CD4-positive, alpha-beta T cell treated with Interleukin-15 for 1 hour (primary cell): ENCODE measurements at places on chromosomes 1 and 21.

DNA sequence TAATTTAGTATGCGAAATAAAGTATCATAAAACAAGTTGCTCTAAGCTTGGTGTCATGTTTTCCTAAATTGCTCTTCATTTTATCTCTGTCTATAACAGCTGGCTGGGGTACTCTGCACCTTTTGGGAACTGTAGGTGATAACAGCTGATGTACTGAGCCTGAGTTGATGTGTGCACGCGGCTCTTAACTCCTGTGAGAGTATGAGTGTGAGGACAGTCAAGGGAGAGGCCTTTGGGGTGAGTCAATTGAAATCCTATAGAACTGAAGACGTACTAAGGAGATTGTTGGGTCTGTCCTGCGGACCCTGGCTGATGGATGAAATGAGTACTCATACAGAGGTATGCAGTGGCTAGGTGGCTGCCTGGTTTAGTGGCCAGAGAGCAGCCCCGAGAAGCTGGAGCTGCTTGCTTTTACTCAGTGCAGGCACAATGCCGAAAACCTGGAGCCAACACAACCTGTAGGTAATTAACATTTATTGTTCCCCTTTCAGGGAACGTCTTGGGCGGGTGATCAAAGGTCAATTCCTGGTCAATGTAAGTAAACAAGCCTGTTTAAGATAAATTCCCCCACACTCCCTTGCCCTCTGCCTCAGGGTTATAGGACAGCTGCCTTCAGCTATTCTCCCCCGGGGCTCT, 188.5 kb downstream of the PRDM2 start:
- no peak for DNase-seq

- DNase-seq, result no peak
Measured at GRCh38 chr21:44919913-44920693, 596 bp downstream of the ITGB2 start.

GRCh38 chr1:25922971-25923552, 16.8 kb upstream of the STMN1 start:
- DNase-seq, result peak; percentile 18

- DNase-seq, result no peak
Measured at GRCh38 chr1:243487649-243488227, 231.9 kb downstream of the SDCCAG8 start.

GRCh38 chr1:77339326-77339725, 57.5 kb downstream of the AK5 start:
- no peak for DNase-seq
